Effector CD8-positive, alpha-beta T cell (primary cell): ENCODE measurements at places on chromosomes 7 and 10.

- DNase-seq = no peak
Measured at GRCh38 chr7:37018954-37019353, 294.7 kb upstream of the AOAH start.

GRCh38 chr7:876972-877311 is 588 bp downstream of the GET4 start:
- DNase-seq = no peak

- DNase-seq = no peak
Measured at GRCh38 chr10:79326361-79327089, 20.7 kb upstream of the PPIF start.

DNA sequence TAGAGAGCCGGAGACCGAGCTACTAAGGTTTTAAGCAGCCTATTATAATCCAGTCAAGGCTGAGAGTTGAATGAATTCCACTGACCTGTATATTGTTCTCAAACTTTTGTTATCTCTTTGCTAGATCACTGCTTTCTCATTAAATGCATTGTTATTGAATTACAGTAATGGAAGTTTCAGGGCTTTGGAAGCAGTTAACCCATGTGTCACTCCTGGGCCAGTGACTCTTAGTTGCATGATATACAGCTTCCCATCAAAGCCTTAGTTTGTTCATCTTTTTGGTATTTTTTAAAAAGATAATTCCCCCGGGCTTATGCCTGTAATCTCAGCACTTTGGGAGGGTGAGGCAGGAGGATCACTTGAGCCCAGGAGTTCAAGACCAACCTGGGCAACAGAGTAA is 55.4 kb upstream of the KIAA1217 start:
- no peak for DNase-seq

- DNase-seq = no peak
Measured at GRCh38 chr10:30018496-30018895, 40.9 kb downstream of the JCAD start.
